HT-29 (cell line): ENCODE measurements at places on chromosomes 11 and 22.
A peak's percentile ranks its signal among the peaks of the same experiment; 100 is the strongest.

- DNase-seq: no peak
Observed at GRCh38 chr11:93487032-93487483, 56.1 kb downstream of the SMCO4 start.

- DNase-seq: peak; percentile 22
Observed at GRCh38 chr11:297051-297585, 2.2 kb downstream of the IFITM5 start.

DNA sequence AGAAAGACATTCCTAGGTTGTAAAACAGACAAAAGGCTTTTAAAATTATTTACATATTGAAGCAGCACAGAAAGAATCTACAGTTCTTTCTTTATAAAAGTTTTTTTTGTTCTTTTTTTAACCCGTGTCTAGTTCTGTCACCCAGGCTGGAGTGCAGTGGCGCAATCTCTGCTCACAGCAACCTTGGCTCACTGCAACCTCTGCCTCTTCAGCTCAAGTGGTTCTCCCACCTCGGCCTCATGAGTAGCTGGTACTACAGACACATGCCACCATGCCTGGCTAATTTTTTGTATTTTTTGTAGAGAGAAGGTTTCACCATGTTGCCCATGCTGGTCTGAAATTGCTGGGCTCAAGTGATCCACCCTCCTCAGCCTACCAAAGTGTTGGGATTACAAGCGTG, 3.8 kb upstream of the INCENP start:
- DNase-seq: no peak

DNA sequence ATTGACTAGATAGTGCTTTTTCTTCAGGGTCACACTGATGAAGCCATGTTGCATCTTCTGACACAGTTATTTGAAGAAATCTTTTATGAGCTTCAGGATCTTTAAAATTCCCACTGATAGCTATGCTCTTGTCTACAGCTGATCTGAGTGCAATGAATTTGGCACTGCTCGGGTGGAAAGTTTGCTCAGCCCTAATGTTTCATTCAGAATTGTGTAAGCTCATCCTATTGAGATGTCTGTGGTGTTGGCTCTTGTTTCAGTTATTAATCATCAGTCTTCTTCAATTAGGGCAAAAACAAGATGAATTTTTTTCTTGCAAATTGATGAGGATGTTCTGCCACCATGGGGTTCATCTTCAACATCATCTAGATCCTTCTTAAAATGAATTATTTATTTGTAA, 1387.0 kb upstream of the RAG2 start:
- no peak for DNase-seq

DNA sequence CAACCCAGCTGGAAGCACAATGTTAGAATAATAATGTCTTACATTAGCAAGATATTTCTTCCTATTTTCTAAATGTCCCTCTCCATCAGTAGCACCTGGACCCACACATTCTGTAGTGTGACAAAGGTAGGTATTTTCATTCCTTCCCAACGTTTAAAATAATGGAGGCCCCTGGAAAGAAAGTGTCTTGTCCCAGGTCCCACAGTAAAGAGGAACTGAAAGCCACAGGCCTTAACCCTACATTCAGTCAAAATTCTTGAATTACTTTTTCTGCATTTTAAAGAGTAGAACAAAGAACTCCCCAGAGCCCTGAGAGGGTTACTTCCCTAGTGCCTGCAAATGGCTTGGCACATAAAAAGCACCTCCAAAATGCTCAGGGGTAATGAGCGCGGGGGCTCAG, 26.3 kb downstream of the OPCML start:
- DNase-seq: no peak

DNA sequence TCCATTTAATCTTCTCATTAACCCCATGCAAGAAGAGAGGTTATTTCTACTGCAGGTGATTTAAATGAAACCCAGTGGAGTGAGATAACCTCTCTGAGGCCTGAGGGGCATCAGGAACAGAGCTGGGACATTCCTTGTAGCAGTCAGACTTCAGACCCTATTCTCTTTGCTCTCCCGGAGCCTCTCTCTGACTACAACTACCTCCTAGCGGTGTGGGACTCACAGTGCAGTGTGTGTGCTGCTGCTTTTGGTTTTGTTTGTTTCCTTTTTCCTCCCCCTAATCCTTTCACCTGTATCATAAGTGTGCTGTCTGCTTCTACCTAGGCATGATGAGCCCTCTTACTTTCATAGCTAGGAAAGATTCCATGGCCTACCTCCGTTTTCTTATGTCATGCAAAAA, 769.6 kb downstream of the NTM start:
- DNase-seq: peak; percentile 8

DNA sequence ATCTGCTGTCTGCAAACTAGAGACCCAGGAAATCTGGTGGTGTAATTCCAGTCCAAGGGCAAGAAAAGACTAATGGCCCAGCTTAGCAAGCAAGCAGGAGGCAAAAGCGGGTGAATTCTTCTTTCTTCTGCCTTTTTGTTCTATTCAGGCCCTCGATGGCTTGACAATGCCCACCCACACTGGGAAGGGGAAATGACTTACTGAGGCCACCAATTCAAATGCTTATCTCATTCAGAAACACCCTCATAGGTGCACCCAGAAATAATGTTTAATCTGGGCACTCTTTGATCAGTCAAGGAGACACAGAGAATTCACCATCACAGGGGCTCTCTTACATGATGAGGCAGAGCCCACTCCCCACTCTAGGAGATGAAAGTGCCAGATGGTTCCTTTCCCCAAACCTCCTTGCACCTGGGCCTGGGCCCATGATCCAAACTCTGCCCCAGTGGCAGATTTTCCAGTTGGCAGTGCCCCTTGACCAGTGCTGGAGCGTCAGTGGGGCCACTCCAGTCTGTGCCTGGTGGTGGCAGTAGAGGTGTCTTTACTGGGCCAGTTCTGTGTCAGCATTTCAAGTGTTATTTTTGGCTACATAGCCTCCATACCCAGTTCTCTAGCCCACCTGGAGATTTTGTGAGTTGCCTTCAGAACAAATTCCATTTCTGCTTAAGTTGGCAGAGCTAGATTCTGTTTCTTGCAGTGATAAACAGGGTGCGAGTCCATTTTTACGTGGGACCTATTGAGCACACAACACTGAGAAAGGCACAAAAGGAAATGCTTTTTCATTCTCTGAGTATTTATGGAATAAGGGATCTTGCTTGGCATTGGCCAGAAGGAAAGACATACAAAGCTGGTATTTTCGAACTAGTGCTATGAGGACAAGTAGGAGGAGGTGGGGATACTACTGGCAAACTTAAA, 7.5 kb downstream of the ELMOD1 start:
- peak; percentile 51 for DNase-seq

DNA sequence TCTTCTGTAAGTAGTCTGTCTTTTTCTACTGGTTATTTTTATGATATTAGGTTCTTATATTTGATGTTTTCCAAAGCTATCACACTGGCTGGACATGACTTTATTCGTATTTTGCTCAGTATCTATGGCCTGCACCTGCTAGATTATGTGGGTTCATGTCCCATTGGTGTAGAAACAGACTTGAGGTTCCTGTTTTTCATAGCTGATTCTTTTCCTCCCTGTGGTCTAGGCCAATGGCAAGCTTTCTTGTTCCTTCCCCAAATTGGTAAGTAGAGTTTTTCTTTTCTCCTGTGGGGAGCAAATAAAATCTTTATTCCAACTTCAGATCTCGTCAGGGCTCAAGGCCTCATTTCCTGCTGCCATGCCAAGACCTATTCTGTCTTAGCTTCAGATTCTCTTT, 30.2 kb upstream of the SWAP70 start:
- no peak for DNase-seq

DNA sequence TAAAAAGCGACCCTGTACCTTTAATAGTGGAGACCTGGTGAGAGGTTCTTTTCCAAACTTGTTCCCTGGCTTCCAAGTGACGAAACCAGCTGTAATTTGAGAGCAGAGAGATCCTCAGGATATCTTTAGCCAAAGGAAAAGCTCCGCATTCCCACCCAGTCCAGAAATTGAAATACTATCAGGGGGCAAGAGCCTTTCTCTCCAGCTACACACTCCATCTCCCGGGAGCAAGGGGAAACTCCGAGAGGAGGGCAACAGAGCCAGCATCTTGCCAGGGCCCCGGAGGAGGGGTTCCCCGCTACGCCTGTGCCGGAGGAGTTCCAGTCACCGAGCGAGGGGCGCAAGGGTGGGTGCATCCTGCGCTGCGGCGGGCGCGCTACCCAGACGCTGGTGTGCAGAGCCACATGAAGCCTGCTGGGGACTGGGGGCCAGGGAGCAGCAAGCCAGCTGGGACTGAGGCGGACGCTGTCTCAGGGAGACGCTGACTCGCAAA, at the start of gene FIBIN:
Gene FIBIN (plus strand): TSS at position 148 of the 493 bp plus-strand sequence. CDS start 415 bp downstream, outside the sequence.
- no peak for DNase-seq

DNA sequence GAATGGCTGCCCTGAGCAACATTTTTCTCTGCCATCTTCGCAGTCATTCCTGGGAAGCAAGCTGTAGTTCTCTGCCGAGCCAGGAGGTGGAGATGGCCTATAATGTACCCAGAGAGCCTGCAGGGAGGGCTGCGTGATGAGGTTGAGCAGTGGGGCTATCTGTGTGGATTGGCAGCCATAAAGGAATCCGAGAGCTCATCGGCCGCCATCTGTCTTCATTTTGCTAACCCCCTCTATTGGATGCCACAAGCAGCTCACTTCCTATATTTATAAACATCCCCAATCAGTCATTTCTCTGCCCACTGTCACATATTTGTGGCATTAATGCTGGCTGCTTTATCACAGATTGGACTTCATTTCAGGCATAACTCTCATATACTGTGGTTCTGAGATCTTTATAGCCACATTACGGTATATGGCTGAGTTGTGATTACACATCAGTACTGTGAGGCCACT, 209.5 kb downstream of the NTM start:
- peak; percentile 48 for DNase-seq

GRCh38 chr11:78346799-78347198, 70.8 kb downstream of the GAB2 start:
- no peak for DNase-seq

GRCh38 chr11:85595285-85595884, 31.8 kb downstream of the DLG2 start:
- peak; percentile 72 for DNase-seq

GRCh38 chr22:20844055-20845037, 14.3 kb downstream of the PI4KA start:
- peak; percentile 21 for DNase-seq

GRCh38 chr22:49334976-49335375, 492.7 kb downstream of the BRD1 start:
- no peak for DNase-seq

GRCh38 chr22:46798366-46799350, 36.2 kb downstream of the TBC1D22A start:
- peak; percentile 83 for DNase-seq

DNA sequence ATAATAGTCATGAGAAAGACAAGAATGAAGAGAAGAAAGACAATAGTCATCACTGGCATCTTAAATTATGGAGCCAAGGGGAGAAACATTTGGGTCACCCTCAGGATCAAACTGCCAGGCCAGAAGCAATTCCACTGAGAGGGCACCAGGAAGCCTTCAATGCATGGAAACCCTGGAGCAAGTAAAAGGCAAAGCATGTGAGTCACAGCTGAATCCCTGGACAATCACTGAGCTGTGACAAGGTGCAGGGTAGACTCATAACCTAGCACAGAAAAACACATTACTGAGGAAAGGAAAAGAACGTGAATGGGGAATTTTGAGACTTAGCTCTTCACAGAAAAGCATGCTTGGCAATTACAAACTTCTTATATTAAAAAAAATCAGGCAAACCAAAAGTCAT, 1.6 kb downstream of the KCNJ1 start:
- DNase-seq: no peak

GRCh38 chr22:23685205-23685784, 5.5 kb upstream of the RGL4 start:
- DNase-seq: no peak

DNA sequence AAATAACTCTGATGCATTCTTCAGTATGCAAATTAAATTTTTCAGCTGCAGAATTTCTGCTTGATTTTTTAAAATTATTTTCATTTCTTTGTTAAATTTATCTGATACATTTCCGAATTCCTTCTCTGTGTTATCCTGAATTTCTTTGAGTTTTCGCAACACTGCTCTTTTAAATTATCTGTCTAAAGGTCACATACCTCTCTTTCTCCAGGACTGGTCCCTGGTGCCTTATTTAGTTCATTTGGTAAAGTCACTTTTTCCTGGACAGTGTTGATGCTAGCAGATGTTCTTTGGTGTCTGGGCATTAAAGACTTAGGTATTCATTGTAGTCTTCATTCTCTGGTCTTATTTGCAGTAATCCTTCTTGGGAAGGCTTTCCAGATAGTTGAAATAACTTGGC, 577.4 kb upstream of the LUZP2 start:
- no peak for DNase-seq

GRCh38 chr11:2210366-2211112, 38.9 kb upstream of the TH start:
- DNase-seq: no peak

DNA sequence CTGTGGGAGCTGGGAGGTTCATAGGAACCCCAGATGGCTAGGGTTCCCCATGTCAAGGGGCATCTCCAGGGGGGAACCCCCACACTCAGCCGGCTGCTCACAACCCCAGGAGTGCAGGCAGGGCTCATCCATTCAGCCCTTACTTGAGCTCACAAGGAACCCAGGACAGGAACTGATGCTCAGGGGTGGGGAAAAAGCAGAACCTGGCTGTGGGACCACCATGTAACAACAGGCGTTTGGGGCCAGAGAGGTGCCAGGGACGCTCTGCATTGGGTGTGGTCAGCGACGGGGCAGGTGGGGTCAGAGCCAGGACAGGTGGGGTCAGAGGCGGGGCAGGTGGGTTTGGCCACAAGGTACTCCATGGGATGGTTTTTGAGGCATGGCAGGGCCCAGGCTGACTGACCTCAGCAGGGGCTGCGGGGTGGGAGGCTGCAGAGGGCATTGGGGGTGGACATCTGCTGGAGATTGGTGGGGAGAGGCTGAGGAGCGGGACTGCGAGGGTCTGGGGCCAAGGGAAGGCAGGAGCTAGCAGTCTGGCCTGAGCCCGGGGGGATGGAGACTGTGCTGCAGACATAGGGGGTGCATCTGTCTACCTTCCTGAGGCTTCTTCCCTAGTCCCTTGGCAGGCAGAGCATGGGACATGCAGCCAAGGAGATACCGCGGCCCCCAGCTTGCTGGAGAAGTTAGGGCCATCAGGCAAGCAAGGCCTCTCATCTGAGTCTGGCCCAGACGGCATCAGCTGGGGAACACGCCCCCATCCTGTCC, 34.0 kb upstream of the CARS1 start:
- DNase-seq: no peak

- DNase-seq: no peak
Observed at GRCh38 chr11:17392872-17393271, 4.4 kb upstream of the KCNJ11 start.

DNA sequence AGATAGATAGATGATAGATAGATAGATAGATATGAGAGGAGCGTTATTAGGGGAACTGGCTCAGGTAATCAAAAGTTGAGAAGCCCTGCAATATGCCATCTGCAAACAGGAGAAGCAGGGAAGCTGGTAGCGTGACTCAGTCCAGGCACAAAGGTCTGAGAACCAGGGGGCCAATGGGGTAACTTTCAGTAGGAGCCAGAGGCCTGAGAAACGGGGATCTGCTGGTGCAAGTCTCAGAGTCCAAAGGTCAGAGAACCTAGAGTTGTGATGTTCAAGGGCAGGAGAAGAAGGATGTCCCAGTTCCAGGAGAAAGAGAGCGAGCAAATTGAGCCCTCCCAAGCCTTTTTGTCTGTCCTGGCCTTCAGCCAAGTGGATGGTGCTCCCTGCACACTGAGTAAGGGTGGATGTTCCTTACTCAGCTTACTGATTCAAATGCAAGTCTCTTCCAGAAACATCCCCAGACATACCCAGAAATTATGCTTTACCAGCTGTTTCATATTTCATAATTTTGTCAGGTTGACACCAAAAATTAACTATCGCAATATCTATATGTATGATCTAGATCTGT, 87.8 kb upstream of the SLC22A12 start:
- DNase-seq: no peak

- DNase-seq: no peak
Observed at GRCh38 chr11:28566339-28567089, 458.3 kb downstream of the METTL15 start.
